ENCODE measurements at places on chromosomes 5 and 9.

DNA sequence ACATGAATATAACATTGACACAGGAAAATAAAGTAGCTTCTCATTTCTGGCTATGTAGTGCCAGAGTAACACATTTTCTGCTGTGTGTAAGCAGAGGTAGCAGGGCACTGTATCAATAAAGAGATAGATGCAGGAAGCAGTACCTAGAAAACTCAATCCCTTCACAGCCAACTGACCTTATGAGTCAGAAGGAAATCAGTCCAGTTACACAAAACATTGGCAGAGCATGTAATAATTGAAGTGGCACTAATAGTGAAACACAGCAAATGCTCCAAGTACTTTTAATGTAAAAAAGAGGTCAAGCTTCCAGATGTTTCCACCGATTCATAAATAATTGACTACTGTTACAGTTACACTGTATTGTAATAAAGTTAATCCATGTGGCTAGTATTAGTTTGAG lies 706.6 kb downstream of the EFNA5 start:
- no peak for DNase-seq

DNA sequence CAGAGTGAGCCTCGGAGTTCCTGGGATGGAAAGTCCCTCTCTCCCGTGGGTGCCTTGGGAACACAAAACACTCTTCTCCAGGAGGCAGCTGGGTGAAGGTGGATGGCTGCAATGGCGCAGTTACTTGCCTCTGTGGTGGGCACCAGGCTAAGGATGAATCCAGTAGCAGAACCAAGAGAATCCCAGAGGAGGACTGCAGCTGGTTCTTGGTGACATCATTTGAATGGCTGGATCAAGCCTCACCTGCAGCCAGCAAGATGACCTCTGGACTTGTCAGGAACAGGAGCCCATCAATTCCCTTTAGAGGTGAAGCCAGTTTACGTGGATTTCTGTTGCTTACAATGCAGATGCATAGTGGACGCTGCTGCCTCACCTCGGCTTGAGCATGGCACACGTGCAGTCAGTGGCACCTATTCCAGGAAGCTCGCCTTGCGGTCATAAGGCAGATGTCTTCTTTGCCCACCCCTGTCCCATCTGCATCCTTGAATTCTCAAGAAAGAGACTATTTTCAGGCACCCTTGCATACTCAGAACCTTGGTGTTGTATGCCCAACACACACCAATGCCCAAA lies 34.1 kb upstream of the ADAMTS2 start:
- peak; percentile 21 for DNase-seq

DNA sequence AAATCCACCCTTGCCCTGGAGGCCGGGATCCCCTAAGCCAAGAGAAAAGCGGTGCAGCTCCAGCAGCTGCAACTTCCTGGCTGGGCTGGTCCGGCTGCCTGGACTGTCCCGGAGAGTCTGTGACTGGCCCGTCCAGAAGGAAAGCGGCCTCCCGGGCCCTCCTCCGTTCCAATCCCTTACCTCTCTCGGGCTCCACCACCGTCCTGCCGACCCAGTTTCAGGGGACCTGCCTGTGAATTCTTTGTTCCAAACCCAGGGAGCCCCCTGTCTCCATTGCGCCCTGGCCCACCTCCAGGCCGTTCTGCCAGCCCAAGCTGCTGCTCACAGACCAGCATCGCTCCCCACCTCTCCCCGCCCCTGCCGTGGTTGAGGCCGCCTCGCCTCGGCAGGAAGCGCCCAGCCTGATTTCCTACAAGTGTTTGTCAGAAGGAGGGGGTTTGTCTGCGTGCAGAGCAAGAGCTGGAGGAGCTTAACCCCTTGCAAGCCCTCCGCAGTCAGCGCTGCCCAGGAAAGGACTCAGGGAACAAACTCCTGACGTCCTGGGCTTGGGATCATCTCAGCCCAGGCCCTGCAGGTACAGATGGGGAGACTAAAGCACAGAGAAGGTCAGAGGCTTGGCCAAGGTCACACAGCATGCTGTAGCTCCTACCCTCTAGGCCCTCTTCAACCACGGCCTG lies at the start of gene AKNA:
Gene AKNA, minus strand, starts transcription at position 303 of the 677 bp plus-strand sequence. CDS start 6,649 bp downstream, outside the sequence.
- peak; percentile 85 for DNase-seq

DNA sequence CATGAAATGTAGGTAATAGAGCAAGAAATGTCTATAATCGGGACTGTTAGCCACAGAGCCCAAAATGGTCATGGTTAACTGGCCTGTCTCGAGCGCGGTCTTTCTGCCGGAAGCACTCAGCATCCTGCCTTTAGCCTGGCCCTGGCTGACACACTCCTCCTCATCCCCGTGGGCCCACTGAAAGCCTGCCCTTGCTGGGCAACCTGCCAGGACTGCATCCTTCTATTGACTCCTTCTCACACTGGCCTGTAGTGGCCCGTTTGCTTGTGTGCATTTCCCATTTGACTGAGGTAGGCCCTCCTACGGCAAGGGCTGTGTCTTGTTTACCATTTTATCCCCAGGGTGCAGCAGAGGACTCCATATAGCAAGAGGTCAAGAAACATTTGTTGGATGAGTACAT lies 215.7 kb downstream of the ATPSCKMT start:
- DNase-seq, result no peak

GRCh38 chr5:137693951-137694721 lies 41.8 kb downstream of the KLHL3 start:
- DNase-seq, result no peak

GRCh38 chr5:116013207-116013785 lies 19.0 kb upstream of the ARL14EPL start:
- DNase-seq, result no peak

All from ecto neural progenitor cell (in vitro differentiated cells).